Stimulated activated CD8-positive, alpha-beta memory T cell treated with anti-CD3 and anti-CD28 coated beads, Interleukin-15, amount 100 ng/mL, for 24 hours (primary cell): ENCODE measurements at places on chromosomes 1 and 21.

GRCh38 chr21:34886240-34887104 lies 162.6 kb downstream of the RUNX1 start:
- no peak for DNase-seq

DNA sequence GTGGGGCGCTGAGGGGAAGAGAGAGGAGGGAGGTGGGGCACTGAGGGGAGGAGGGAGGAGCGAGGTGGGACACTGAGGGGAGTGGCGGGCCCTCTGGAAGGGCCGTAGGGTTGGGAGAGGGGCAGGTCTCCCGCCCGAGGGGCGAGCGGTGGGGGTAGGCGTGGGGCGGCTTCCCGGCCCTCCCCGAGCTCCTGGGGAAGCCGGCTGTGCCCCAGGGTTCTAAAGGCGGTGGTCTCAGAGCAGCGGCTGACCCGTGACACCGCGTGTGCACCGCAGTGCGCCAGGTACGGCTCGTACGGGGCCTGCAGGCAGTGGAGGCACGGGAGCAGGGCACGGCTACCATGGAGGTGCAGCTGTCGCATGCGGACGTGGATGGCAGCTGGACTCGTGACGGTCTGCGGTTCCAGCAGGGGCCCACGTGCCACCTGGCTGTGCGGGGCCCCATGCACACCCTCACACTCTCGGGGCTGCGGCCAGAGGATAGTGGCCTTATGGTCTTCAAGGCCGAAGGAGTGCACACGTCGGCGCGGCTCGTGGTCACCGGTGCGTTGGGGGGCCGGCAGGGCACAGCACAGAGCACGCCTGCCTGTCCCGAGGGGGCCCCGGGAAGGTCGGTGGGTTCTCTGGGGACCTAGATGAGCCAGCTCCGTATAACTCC lies 68.5 kb downstream of the OBSCN start:
- no peak for DNase-seq

DNA sequence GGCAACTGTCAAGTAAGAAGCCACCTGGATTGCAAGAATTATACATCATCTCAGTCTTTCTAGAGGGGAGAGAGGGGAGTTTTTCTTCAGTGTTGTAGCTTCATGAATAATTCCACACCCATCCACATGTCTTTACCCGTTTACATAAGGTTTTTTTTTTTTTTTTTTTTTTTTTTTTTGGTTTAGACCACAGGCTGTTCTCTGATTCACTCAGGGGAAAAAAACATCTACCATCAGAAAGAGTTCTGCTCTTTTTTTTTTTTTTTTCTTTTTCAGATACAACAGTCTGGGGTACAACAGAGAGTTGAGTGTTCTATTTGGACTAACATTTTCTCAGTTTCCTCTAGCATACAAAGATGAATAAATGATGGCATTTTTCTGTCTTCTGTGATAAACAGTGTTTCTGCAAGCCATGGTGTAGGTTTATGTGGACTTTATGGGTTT lies 4.9 kb upstream of the KIF14 start:
- DNase-seq, result no peak

- no peak for DNase-seq
These were observed 14.0 kb downstream of the LAPTM5 start for GRCh38 chr1:30743584-30744059.

DNA sequence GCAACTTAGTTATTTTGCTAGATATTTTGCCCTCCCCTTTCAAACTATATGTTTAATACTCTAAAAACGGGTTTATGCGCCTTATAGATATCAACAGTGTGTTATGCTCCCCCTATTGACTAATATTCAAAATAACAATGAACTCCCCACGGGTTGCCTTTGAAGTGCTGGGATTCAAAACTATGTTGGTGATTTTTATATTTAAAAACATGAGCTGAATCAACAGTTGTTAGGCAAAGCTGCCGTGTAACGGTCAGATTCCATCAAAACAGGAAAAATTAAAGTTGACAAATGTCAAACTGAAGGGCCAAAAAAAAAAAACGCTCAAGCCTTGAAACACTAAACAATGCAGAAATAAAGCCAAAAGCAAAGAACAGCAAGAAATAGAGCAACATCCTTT lies 2.5 kb downstream of the TGFBR3 start:
- DNase-seq, result no peak

- no peak for DNase-seq
These were observed 560 bp downstream of the PADI2 start for GRCh38 chr1:17118706-17119075.

DNA sequence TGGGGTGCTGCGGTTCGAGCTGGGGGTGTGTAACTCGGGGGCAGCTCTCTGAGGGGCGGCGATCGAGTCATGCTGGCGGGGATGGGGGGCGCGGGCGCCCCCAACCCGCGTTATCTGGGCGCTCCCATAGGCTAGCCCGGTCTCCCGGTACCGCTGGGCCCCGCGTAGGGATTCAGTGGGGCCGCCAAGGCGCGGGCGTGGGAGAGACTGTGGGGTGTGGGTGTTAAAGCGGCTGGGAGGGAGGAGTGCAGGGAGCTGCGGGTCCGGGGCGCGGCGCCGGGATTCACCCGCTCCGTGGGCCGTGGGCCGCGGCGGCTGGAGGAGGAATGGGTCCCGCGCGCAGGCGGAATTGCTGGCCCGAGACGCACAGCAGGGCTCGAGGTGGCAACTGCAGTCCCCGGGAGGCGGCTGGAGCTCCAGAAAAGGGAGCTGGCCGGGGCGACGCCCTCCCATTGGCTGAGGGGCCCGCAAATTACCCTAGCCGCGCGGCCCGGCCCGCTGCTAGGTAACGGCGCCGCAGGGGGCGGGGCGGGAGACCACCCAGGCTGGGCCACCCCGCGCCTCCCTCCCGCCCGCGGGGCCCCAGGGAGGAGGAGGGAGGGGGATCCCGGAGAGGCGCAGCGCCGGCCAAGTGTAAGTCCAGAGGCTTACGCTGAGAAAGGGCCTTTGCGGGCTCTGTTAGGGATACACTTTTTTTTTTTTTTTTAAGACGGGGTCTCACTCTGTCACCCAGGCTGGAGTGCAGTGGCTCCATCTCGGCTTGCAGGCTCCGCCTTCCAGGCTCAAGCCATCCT lies at the start of gene PTCH2:
PTCH2 (minus strand) TSS at position 392 of the 794 bp plus-strand sequence; CDS start at position 71, 321 bp downstream.
- no peak for DNase-seq

DNA sequence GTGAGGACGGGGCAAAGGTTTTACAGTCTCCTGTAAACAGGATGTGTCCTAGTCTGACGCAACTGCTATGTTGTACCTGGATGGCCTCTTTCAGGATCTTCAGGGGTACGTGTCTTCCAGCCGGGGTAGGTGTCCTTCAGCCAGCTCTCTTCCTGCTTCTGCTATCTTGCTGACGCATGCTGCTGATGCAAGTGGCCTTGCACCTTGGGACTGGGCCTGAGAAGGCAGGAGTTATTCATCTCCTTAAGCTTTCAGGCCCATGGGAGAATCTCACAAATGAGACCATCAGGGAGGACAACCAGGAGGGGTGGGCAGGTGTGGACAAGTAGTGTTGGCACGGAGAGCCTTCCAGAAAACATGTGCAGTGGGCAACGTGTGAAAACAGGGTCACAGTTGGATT lies 7.9 kb upstream of the SPRR1B start:
- no peak for DNase-seq

- DNase-seq, result no peak
These were observed 18.1 kb downstream of the ARHGEF2 start for GRCh38 chr1:155960081-155960745.

- no peak for DNase-seq
These were observed 43.3 kb downstream of the RASAL2 start for GRCh38 chr1:178137238-178137637.

- no peak for DNase-seq
These were observed 14.4 kb downstream of the ABCG1 start for GRCh38 chr21:42233067-42233961.

GRCh38 chr1:183473217-183473536 lies 878 bp downstream of the SMG7 start:
- DNase-seq, result no peak

GRCh38 chr1:186535388-186536133 lies 74.6 kb upstream of the PDC start:
- no peak for DNase-seq

DNA sequence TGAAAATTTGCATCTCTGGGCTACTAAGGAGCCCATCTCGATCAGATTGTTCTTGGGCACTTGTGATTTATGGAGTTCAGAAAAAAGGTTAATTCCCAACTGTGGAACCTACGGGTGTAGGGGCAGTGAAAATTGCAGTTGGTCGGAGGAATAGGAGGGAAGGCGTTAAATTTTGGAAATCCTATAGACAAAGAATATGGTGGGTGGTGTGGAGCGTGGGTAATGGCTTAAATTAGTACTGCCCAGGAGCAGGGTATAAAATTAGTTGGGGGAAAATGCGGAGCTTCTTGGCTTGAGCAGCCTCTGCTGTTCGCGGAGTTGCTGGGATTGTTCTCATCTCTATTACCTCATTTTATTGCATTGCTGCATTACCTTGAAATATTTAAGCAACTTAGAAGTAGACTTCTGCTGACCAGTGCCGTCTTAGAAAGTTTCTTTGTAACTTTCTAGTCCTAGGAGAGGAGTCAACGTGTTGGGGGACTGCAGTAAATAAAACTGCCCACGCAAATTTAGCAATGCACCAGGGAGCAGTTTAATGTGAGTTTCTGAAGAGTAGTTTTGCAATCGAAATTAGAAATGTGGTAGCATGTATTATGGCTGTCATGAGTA lies 514 bp downstream of the S1PR1 start:
- no peak for DNase-seq

- DNase-seq, result no peak
These were observed 36.2 kb downstream of the OSBPL9 start for GRCh38 chr1:51653127-51653526.

GRCh38 chr21:36478207-36478701 lies 1.7 kb downstream of the CLDN14 start:
- no peak for DNase-seq

GRCh38 chr1:8458607-8459006 lies 140.7 kb downstream of the SLC45A1 start:
- no peak for DNase-seq

DNA sequence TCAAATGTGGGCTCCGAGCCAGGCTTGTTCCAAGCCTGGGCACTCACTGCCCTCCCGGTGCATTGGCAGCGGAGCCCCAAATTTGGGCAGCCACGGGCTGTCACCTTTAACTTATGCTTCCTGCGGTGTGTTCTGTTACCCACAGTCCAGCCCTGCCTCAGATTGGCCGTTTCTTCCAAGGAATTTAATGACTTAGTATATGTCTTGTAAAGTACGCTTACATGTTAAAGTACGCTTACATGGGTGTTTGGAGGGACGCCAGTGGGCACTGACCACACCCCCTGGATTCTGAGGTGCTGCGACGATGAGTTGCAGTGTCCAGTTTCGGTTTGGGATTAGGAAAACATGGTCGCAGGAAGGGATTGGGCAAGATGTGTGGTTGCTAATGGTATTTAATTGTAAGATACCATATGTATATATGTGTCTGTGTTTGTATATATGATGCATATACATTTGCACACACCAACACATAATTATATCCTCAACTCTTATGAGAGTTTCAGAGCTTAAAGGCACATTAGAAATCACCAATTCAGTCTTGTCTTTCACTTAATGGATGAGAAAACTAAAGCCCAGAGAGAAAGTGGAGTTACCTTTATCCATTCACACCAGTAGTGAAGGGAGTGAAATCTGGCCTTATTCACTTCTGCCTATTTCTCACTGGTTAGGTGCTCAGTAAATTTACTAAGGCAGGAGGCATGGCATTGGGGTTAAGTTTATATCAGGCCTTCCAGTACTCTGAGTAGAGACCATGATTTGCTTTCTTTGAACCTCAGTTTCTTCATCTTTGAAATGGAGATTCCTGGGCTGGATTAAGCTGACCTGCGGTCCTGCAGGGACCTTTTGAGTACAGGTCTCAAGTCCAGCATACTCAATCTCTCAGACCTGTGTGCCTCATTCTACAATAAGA lies 1.0 kb downstream of the SMYD2 start:
- no peak for DNase-seq

DNA sequence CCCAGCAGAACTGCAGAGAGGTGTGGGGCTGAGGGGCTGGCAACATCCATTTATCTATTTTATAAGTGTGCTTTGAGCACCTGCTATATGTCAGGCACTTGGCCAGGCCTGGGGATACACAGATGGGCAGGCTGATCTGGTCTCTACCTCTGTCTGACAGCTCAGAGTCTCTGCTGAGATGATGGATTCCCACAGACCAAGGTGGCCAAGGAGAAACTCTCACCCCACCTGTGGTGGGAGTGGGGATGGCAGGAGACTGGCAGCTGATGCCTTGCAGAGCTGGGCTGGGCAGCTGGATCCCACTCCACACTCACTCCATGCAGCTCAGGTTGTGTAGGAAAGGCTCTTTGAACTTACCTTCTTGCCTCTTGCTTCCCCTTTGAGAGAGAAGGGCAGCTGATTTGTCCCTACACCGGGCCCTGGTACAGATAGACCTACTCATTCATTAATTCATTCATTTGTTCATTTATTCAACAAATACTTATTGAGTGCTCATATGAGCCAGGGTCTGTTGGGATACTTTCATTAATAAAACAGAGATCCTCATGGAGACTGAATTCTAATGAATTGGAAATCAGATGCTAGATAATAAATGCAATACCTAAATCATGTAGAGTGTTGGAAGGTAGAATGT lies 9.0 kb downstream of the ADORA1 start:
- no peak for DNase-seq

DNA sequence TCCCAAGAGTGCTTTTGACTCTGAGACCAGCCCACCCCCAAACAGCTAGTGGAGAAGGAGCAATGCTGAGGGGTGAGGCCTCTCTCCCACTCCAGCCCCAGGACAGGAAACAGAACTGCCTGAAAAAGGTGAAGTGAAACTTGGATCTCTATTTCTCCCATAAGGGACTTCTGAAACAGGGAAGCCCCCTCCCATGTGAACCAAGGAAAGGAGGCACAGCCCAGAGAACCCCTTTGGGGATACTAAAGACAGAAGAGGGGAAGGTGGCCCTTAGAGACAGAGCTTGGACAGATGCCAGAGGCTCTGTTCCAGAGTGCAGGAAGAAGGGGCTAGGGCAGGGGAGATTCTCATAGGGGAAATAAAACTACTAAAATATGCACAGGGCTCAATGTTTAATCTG lies 2.9 kb downstream of the TNFAIP8L2 start:
- no peak for DNase-seq

GRCh38 chr1:24567792-24568388 lies 12.0 kb downstream of the NCMAP start:
- no peak for DNase-seq

DNA sequence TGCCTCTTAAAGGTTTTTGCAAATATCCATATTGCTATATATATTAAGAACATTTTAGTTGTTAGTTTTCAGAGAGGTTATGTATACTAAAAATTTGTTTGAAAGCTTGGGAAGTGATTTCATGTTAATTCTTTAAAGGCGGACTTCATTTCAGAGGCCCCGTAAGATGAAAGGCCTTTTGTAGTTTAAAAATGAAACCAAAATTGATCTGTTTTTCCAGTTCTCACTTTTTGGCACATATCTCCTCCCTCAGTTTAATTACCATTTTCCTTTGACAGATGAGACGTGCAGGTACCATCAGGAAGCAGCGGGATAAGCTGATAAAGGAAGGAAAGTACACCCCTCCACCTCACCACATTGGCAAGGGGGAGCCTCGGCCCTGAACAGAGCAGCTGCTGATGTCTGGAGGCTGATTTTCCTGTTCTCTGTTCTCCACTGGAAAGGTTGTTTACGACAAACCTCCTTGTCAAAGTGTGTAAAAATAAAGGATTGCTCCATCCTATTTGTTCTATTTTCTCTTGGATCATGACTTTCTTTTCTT lies 8.0 kb downstream of the NDUFS5 start:
- no peak for DNase-seq
